ENCODE measurements at places on chromosomes 13 and 19.

GRCh38 chr13:81012031-81012430, 671.1 kb upstream of the SPRY2 start:
- DNase-seq: no peak

- no peak for DNase-seq
Measured at GRCh38 chr19:11540645-11541044, 2.0 kb downstream of the CNN1 start.

DNA sequence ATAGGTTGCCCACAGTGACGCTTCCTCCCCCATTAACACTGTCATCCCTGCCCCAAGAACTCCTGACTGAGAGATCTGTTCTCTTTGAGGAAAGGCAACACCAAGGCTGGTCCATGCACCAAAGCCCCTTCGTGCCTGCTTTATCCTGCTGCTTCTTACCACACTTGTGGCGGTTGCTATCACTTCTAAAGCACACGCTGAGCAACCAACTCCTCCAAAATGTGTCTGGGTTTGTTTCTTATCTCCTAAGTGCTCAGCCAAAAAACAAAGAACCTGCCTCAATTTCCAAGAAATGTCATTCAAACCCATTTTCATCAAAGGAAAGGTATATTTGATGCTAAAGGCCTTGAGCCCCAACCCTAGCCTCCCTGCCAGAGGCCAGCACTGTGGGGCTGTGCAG, 14.6 kb downstream of the ATP7B start:
- no peak for DNase-seq

DNA sequence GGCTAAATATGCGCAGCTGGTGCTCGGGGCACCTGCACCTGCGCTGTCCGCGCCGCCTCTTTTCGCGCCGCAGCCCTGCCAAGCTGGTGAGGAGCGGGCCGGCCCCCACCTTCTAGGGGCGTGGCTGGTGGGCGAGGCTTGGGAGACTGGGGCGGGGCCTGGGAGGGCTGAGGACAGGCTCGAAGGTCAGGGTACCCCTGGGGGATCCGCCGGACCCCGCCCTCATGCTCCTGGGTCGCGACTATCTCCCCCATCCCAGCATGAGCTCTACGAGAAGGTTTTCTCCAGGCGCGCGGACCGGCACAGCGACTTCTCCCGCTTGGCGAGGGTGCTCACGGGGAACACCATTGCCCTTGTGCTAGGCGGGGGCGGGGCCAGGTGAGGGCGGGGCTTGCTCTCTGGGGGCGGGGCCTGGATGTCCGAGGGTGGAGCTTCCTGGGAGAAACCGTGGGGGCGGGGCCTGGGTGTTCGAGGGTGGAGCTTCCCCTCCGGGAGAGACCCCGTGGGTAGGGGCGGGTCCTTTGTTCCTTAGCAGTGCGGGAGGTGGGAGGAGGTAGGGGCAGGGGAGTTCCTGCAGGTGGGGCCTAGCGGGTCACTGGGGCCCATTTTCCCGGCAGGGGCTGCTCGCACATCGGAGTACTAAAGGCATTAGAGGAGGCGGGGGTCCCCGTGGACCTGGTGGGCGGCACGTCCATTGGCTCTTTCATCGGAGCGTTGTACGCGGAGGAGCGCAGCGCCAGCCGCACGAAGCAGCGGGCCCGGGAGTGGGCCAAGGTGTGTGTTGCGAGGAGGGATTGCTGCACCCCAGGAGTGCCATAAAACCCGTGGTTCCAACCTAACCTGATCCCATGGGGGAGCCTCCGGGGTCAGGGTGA, 19.7 kb downstream of the PNPLA6 start:
- no peak for DNase-seq

GRCh38 chr19:49949742-49950589, 11.0 kb downstream of the SIGLEC11 start:
- no peak for DNase-seq

DNA sequence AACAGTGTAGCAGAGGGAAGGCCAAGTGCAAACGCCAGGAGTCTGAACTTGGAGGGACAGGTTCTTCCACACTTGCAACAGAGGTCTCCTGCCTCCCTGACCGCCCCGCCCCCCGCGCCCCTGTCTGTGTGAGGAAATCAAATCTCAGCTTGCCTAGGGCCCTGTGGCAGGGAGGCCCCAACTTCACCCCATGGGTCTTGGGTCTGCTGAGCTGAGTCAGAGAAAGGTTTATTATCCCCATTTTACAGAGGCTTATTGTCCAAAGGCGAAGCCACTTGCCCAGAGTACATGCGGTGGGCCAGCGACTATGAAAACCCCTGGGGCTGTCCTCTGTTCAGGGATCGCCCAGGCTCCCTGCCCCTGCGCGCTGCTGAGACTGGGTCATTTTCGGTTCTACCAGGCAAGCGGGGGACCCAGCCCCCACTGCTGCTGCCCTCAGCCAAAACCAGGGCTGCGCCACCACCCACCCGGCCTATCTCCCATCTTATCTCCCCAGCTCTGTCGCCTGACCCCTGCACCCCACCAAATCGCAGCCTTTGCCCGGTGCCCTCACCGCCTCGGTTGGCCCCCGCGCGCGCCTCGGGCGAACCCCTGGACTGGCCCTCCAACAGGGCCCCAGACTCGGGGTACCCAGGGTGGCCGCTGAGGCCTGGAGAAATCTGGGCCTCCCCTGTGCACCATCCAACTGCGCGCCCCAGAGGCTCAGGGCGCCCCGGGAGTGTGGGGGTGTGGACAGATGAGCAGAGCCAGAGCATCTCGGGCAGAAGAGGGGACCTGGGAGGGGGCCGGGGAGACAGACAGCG, 850 bp upstream of the CERS4 start:
- no peak for DNase-seq

- peak; percentile 100 for DNase-seq
Measured at GRCh38 chr19:507286-508203, at the start of gene TPGS1. Gene TPGS1, plus strand, starts transcription at chr19:507497. Its CDS starts 10 bp downstream, at chr19:507507.

Measured in renal pelvis (tissue), 12 donors.